ENCODE measurements at places on chromosomes 4 and X.

DNA sequence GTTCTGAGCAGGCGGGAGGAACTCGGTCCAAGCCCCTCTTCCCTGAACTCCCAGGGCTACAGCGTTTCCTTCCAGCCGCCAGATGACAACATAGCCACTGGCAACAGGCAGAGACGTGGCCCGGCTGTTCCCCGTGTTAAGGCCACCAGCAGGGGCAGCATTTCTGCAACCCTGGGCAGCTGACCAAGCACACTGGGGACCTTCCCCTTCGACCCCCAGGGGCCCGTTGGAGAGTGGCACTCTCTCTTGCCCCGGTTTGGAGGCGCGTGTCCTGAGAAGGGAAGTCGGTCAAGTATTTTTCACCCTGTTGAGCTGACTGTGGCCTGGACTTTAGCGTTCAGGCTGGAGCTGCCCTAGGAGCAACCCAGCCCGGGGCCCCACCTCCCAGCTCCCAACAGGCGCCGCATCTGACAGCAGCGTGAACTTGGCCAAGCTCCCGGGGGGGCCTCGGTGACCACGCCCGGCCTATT lies 37.6 kb downstream of the ZBTB49 start:
- DNase-seq: no peak

DNA sequence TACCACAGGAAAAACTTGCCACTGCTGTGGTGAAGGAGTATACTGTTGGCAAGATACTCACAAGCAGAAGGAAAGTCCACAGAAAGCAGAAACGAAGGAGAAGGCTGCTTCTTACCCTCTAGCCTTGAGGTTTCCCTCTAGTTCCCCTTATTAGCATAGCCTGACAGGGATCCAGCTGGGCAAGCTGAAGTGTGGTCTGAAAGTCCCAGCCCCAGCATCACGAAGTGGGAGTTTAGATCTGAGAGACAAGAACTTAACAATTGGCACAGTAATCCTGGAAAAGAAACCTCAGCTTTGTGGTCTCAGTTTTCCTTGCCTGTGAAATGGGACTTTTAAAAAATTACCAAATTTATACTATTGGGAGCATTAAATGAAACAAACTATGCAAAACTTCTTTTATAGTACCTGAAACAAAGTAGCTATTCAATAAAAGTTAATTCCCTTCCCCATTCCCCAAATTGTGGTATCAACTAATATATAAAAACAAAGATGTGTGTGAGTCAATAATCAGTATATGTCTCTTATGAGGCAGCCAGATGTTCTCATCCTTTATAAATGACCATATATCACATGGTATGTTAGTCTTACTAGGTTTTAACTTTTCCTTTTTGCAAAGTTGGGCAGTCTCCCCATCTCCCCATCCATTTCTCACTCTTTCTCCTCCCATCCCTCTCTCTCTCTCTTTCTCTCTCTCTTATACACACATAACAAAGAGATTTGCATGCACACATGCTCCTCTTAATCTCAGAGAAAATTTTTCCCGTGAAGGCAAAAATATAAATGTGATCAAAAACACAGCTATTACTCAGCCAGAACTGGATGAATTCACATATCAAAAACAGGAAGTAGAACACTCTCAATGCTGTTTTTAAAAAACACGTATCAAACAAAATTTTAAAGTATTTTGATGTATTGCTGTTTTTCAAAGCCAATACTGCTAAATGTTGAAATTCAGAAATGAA lies 57.8 kb downstream of the SCFD2 start:
- DNase-seq: no peak

DNA sequence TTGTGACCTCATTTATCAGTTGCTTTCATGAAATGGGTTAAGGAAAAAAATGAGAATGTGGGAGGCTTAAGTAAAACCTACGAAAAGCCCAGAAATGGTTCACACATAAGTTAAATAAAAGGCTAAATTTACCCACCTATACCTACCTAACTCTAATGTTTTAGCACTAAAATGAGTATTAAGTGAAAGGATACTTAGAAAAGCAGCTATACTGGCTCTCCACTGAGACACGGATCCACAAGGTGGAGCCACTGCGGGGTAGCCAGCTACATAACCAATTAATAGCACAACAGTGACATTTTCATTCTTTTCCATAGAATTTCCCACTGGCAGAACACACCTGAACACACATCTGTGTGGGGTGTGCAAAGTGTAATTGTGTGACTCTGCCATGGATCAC lies 101.9 kb downstream of the MAML3 start:
- DNase-seq: peak; percentile 51

GRCh38 chr4:107897823-107898222 lies 33.5 kb upstream of the CYP2U1 start:
- no peak for DNase-seq

DNA sequence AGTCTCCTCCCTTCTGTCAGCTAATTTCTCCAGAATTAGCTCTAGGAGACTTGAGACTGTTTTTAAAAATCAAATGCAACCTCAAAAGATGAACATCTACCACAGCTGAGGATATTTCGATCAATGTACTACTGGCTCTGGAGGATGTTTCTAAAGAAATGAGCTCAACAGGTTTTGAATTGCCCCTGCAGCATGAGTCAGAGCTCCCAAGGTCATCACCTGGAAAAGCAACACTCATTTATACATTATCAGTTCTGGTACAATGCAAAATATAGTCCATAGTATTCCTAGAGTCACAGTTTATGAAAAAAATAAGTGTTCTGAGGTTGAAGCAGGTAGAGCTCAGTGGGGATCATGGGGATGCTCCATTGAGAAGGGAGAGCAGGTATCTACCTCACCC lies 50.8 kb upstream of the MCF2 start:
- DNase-seq: no peak

DNA sequence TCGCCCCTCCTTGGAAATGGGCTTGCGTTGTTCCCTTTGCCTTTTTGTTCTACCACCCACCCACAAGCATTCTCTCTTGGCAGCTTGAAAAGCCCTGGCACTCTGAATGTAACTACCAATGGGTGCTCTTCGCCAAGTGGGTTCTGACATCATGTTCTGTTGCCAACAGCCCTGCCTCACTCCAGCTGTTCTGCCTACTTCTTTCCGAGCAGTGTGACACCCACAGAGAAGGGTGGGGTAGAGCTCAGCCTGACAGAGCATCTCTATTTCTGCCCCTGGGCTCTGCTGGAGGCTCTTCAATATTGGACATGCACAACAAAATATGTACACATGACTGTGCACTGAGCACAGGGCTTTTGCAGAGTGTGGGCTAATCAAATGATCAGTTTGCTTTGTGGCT lies 15.6 kb upstream of the EXOSC9 start:
- DNase-seq: no peak

All from activated CD8-positive, alpha-beta memory T cell treated with anti-CD3 and anti-CD28 coated beads, Interleukin-2, amount 50 U/mL, for 4 hours (primary cell).